Esophagus squamous epithelium (tissue), 5 donors: ENCODE measurements at places on chromosomes 7 and 10.

DNA sequence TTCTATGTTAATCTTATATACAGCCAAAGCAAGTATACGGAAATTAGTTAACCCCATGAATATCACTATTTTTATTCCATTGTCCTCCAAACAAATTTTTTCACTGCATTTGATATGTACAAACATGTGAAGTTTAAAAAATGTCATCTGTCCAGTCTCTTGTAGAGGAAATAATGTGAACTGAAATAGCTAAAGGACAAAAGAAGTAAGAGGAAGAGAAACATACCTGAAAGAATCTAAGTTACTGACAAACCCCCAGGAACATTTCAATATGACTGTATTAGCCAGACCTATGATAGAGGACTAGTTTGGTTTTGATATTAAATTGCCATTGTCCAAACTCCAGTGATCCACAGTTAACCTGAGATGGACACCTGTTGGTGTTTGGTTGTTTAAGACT lies 80.6 kb downstream of the NRCAM start:
- DNase-seq: no peak

DNA sequence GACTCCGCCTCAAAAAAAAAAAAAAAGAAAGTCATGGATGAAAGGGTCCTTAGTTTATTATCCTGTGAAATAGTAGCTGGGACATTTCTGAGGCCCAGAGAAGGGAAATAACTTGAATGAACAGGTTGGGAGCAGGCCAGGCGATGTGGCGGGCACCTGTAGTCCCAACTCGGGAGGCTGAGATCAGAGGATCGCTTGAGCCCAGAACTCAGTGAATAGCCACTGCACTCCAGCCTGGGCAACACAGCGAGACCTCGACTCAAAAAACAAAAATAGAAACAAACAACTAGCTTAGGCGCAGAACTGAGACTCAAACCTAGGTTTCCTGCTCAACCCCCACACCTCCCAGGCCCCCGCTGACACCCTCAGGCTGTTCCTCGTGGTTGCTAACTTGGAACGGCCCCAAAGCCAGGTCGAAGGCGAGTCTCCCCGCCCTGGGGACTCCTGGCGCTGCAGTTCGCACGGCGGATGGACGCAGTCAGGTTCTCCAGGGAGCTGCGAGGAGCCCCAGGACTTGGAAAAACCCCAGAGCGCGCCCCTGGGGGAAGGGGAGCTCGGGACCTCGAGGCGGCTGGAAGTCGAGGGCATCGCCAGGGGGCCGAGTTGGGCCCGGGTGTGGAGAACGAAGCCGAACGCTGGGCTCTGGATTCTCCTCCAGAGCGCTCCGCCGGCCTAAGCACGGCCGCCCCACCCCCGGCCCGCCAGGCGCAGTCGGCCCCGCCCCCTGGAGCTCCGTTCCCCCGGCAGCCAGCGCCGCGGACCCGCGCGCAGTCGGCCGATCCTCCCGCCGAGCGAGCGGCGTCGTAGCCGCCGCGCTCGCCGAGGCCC lies at the start of gene STOX1:
STOX1 (plus strand) TSS at position 768 of the 828 bp plus-strand sequence. CDS start 93 bp downstream, outside the sequence.
- no peak for DNase-seq

DNA sequence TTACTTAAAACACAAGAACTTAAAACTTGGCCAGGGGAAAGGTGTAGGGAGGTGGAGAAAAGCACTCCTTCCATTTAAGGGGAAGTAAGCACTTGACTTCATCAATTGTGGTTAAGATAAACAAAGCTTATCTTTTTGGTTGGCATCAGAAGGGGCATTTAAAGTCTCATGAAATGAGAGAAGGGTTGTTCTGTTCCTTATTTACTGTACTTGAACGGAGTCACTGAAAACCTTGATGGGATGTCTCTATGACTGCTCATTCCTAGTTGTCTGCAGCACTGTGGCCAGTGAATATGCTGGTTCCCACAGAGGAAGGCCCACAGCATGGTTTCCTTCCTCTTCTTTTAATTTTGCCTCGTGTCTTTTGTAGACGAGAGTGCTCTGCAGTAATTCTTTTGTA lies 229.3 kb downstream of the AUTS2 start:
- DNase-seq: no peak

DNA sequence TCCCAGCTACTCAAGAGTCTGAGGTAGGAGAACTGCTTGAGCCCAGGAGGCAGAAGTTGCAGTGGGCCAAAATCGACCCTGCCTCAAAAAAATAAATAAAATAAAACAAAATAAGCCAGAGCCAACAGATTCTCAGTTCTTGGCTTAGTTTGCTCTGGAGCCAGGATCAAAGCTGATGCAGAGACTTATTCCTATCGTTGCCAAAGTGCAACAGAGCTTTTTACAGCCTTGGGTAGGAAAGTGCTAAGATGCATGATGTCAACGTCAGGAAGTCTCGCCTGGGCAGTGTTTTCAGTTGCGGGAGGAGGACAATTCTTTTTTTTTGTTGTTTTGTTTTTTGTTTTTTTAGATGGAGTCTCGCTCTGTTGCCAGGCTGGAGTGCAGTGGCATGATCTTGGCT lies 43.8 kb upstream of the CYTH3 start:
- DNase-seq: no peak

DNA sequence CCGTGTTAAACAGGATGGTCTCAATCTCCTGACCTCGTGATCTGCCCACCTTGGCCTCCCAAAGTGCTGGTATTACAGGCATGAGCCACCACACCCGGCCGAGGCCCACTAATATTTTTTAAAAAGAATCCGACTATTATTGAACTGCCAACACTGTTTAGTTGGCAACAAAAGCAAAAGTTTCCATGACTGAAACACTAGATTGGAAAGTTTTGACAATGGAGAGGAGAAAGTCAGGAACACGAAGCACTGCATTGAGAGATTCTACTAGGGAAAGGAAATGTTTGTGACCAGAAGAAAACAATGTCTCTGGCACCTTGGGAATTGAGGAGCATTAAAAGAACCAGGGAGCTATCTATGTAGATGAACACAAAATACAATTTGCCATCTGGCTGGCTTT lies 13.7 kb upstream of the PPP1R9A start:
- no peak for DNase-seq

DNA sequence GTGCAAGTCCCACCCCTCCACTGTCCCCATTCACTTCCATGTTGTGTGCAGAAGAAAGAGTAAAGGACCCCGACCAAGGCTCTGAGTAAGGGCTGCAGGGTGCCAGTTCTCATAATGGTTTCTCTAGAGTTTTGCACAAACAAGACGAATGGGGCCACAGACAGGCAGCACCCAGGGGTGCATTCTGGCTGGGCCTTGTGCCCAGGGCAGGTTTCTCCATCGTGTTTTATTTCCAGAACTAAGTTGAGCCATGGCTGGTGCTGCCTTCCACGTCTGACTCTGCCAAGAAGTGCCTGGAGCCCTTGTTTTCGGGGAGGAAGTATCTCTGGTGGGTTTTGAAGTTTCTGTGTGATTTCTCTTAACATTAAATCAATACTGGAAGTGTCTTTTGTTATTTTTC lies 95.0 kb upstream of the SDK1 start:
- DNase-seq: no peak

- DNase-seq: no peak
Measured at GRCh38 chr7:69091521-69091920, 506.8 kb upstream of the AUTS2 start.
